ENCODE measurements at places on chromosomes 16 and 17. TPM values are rescaled to one million over a fixed set of nuclear protein-coding genes. Genes with fewer than 3 reads are reported as not detected.

DNA sequence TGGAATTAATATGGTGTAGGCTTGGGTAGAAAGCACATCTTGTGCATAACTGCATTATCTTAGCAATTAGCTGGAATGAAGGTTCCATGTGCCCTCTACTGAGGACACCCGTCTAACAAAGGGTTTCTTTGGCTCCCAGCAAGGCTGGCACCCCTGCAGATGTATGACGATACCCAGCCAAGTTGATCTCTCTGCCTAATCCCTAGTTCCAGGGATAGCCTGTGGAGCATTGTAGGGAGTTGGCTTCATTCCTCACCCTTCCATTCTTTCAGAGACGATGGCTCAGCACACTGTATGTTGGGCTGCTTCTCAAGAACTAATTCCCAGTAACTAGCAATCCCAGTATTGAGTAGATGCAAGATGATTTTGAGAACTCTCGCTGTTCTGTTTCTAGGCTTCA is 182.5 kb downstream of the SNX29 start:
- no peak for DNase-seq

GRCh38 chr16:54577651-54578128 is 291.1 kb upstream of the IRX3 start:
- DNase-seq, result no peak

GRCh38 chr17:74190154-74190553 is 13.3 kb upstream of the RPL38 start:
- peak; percentile 53 for DNase-seq

- peak; percentile 9 for DNase-seq
Measured at GRCh38 chr16:50021544-50021943, 3.5 kb upstream of the CNEP1R1 start.

Gene CACNG5
- total RNA-seq, result not detected

GRCh38 chr17:58232707-58233156 is 5.7 kb upstream of the LPO start:
- peak; percentile 22 for DNase-seq

Gene C16orf89
- not detected for total RNA-seq

Gene CDC27
- total RNA-seq, result 141 TPM

Gene SCPEP1
- 51.4 TPM for total RNA-seq

GRCh38 chr17:50853015-50853615 is 13.0 kb downstream of the TOB1 start:
- no peak for DNase-seq

DNA sequence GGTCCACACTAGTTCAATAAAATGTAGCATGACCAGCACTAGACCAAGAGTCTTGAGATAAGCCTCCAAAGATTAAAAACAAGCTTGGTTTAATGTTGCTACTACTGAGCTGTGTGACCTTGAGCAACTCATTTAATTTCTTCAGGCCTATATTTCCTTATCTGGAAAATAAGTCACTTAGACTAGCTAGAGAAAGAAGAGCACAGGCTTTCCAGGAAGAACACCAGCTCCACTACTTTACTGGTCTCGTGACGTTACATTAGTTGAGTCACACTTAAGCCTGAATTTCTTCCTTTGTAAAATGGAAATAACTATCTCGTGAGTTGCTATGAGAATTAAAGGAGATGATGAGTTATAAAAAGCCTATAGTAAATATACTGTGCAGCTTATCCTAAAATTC is 5.4 kb downstream of the HELZ start:
- DNase-seq, result peak; percentile 25

GRCh38 chr16:57304169-57305061 is 19.9 kb upstream of the PLLP start:
- DNase-seq, result peak; percentile 55

DNA sequence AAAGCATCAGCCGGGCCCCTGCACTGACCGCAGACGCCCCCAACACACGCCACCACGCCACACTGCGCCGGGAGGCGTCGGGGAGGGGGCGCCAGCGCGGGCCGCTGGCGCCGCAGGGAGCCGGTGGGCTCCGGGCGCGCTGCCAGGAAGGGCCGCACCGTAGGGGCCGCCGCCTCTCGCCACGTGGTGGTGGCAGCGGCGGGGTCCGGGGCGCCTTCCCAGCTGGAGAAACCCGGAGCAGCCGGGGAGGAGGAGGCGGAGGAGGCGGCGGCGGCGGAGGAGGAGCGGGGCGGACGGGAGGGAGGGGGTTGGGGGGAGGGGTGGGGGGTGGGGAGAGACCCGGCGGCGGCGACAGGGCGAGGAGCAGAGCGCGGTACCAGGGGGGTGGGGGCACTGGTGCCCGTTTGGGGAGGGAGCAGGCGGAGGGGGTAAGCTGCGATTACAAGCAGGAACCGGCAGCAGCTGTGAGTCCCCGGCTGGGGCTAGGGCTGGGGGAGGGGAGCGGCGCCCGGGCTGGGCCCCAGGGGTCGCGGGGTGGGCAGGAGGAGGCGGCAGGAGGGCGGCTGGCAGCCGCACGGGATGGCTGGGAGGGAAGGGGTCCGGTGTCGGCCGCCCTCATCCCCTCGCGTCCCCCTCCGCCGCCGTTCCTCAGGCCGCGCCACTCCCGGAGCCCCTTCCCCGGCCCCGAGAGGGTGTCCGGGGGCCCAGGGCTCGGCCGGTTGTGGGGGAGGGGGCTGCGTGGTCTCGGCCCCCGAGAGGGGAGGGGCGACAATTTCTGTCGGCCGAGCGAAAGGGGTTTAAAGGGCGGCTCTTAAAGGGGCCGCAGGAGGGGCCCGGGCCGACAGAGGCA is at the start of gene TBKBP1:
Gene TBKBP1, plus strand, starts transcription at position 431 of the 850 bp plus-strand sequence. CDS start 1,952 bp downstream, outside the sequence.
- DNase-seq, result no peak

Gene RPH3AL
- total RNA-seq, result 0.89 TPM

Gene HOXB7
- not detected for total RNA-seq

DNA sequence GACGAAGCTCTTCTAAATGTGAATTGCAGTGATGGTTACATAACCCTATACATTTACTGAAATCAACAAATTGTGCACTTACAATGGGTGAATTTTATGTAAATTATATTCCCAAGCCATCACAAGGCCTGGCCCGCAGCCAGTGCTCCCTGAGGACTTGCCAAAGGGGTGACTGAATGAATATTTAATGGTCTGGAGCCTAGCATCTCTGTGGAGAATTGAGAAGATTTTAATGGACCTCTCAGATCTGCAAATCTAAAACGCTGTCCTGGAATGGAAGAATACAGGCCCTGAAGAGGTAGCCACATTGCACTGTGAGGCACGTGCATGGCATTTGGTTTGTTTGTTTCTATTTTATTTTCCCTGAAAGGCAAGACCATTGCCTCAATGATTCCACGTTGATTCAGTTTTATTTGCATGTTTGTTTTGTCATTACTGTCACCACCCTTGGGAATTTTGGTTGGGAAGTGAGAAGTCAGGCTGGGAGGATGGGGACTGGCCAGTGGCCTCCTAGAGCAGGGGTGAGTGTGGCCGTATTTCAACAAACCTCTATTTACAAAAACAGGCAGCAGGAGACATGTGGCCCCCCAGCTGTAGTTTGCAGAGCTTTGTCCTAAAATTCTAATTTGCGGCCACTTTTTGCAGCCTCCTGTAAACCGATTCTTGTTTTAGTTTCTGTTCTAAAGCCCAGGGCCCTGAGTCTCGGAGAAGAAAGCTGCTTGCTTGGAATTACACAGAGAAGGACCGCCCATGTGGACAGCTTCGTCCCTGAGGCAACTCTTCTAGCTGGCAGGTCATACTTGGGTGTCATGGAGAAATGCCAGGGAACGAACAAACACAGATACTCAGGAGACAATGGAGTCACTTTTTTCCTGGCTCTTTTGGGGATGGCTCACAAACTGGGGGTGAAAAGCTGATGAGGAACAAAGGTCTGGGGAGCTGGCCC is 40.5 kb upstream of the GCSH start:
- no peak for DNase-seq

Gene ADAMTS18
- total RNA-seq, result not detected

DNA sequence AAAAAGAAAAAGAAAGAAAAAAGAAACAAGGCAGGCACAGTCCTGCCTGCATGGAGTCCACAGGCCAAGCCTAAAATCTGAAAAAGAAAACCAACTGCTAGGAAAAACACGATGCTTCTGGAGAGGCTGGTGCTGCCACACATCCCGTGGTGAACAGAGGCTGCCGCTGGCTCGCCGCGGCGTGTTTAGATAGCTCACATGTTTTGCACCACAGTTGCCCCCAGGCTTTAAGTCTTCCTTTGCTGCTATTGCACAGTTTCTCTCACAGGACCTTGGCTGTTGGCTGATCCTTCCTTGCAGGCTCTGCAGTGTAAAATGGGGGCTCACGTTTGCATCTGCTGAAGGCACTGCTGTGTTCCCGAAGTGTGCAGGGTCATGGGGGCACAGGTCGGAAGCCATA is 8.6 kb downstream of the SLC6A4 start:
- DNase-seq, result no peak

GRCh38 chr16:88807626-88808453 is 3.9 kb downstream of the APRT start:
- no peak for DNase-seq

Gene LYRM9
- total RNA-seq, result 6.4 TPM

DNA sequence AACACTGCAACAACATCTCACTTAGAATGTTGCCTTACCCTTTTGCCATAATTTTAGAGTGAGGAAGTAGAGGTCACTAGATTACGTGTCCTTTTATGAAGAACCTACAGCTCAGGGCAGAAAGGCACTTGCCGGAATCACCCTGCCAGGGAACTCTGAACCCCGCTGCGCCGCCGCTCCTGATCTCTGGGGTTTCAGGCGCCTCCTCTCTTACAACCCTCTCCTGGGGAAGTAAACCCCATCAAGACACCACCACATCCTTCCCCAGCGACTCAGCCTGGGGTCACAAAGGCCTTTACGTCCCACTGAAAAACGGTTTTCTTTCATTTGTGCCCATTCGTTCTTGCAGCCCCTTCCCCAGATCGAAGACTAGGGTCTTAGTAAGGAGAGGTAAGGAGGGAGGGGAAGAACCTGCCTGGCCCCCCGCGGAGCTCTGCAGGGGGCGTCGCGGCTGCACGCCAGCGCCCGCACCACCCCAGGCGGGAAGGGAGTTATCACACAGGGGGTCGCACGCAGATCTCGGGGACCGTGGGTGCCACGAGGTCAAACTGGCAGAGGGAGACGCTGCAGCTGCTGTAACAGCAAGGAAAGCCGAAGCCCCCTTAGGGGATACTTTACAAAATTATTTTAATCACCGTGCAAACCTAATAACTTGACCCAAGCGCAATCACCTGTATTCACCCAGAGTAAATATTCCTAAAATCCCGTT is 1.0 kb upstream of the HLF start:
- DNase-seq, result no peak

GRCh38 chr16:3638916-3639644 is 15.4 kb upstream of the DNASE1 start:
- no peak for DNase-seq

DNA sequence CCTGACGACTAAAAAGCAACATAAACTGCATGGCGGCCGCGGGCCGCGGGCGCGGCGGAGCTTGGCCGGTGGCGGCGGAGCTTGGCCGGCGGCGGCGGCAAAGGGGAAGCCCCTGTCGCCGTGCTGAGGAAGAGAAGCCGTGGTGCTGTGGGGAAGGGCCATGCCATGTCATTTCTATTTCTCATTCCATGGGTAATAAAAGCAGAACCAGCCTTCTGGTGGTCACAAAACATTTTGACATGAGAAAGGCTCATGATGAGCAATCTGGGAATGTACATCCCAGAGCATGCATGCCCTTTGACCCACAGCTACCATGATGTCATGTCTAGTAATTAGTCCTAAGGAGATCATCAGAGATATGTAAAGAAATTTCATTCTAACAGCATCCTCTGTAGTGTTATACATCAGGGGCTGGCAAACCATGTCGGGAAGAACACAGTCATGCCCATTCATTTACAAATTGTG is 23.9 kb upstream of the HEATR6 start:
- no peak for DNase-seq

- peak; percentile 59 for DNase-seq
Measured at GRCh38 chr16:4051591-4051990, 64.7 kb downstream of the ADCY9 start.

Gene ENPP7
- not detected for total RNA-seq

Gene CA10
- not detected for total RNA-seq

All from MCF 10A (cell line).